Tibial nerve (tissue), 4 donors: ENCODE measurements at places on chromosomes 12 and 14. TPM values are rescaled to one million over a fixed set of nuclear protein-coding genes. Genes with fewer than 3 reads are reported as not detected.

The DLK1 gene
- total RNA-seq: not detected

The CD69 gene
- 9.0 TPM for total RNA-seq

The CFAP251 gene
- 3.0 TPM for total RNA-seq

The FOXG1 gene
- not detected for total RNA-seq

The PRB4 gene
- total RNA-seq: not detected

The WSCD2 gene
- total RNA-seq: 4.2 TPM

The KRT85 gene
- not detected for total RNA-seq

The C12orf54 gene
- total RNA-seq: not detected

The HOXC6 gene
- 17.3 TPM for total RNA-seq

The POTEM gene
- not detected for total RNA-seq

The HOXC10 gene
- total RNA-seq: 1.7 TPM

The IQSEC3 gene
- total RNA-seq: 6.5 TPM

The HOTAIR gene
- total RNA-seq: not detected

The CLEC2B gene
- total RNA-seq: 27.5 TPM

The RIC8B gene
- total RNA-seq: 18.9 TPM

The BDKRB2 gene
- 10.5 TPM for total RNA-seq

The AICDA gene
- 2.6 TPM for total RNA-seq

The TROAP gene
- 0.30 TPM for total RNA-seq

The CCDC196 gene
- not detected for total RNA-seq

The PLEK2 gene
- total RNA-seq: 1.2 TPM

The BRI3BP gene
- total RNA-seq: 5.7 TPM

The NKX2-1 gene
- not detected for total RNA-seq

The IPO4 gene
- total RNA-seq: 28.0 TPM

The GYS2 gene
- not detected for total RNA-seq

The LTB4R gene
- 14.4 TPM for total RNA-seq

The ACSM4 gene
- not detected for total RNA-seq

The RD3L gene
- total RNA-seq: not detected

The JAG2 gene
- total RNA-seq: 13.8 TPM

The NOS1 gene
- 31.0 TPM for total RNA-seq

The PLEKHG7 gene
- 1.6 TPM for total RNA-seq

The AQP5 gene
- not detected for total RNA-seq

The LUM gene
- total RNA-seq: 138 TPM

The PEX5 gene
- 64.3 TPM for total RNA-seq

The PTPN11 gene
- 118 TPM for total RNA-seq

The ACOT6 gene
- total RNA-seq: not detected

The CLEC7A gene
- 6.5 TPM for total RNA-seq

The DNAH10 gene
- 3.1 TPM for total RNA-seq

The OTOGL gene
- not detected for total RNA-seq

The MGST1 gene
- 102 TPM for total RNA-seq

The C12orf56 gene
- total RNA-seq: 11.6 TPM

The RNF212B gene
- not detected for total RNA-seq

The APAF1 gene
- total RNA-seq: 12.1 TPM

The CLEC6A gene
- total RNA-seq: not detected

The LRFN5 gene
- total RNA-seq: 11.1 TPM

The RAD9B gene
- total RNA-seq: 2.4 TPM

The HDAC7 gene
- total RNA-seq: 96.1 TPM

The CMTM5 gene
- total RNA-seq: 19.9 TPM

The CRADD gene
- 51.0 TPM for total RNA-seq
